ENCODE measurements at places on chromosomes 12 and 14. TPM values are rescaled to one million over a fixed set of nuclear protein-coding genes. Genes with fewer than 3 reads are reported as not detected.

GRCh38 chr14:101537286-101537685 lies 24.0 kb upstream of the DIO3 start:
- DNase-seq: no peak

DNA sequence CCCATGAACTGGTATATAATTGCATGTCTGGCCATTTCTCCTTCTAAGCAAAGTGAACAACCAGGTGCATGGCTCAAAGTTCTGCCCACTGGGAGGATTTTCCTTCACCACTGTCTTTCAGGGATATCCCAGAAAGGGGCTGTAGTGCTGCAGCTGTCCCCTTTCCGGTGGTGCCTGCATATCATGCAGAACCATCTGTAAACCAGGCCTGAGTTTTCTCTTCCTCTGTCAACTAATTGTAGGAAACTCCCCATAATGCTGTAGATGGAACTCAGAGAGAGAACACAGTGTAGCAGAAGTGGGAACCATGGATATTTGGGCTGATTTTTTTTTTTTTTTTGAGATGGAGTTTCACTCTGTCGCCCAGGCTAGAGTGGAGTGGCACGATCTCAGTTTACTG lies 45.6 kb upstream of the CRY1 start:
- DNase-seq: no peak

DNA sequence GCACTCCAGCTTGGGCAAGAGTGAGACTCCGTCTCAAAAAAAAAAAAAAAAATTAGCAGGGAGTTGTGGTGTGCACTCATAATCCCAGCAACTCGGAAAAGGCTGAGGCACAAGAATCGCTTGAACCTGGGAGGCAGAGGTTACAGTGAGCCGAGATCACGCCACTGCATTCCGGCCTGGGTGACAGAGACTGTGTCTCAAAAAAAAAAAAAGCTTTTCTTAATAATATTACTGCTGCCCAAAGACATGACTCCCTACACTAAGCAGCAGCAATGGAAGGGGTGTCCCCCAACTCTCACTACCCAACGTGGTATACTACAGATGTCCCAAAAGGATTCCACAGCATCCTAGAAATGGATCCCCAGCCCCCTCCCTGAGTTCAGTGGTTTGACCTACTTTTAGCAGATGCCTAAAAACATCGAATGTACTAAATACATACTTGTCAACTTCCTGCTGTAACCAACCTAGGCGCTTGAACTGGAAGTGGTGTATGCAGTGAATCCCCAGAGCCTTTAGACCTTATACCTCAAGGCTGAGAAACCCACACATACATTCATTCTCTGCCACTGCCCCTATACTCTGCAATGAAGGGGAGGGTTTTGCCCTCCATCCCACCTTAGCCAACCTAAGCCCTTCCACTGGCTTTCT lies 8.5 kb upstream of the FKBP11 start:
- no peak for DNase-seq

- peak; percentile 30 for DNase-seq
Measured at GRCh38 chr14:105021656-105022275, 883 bp upstream of the CDCA4 start.

DNA sequence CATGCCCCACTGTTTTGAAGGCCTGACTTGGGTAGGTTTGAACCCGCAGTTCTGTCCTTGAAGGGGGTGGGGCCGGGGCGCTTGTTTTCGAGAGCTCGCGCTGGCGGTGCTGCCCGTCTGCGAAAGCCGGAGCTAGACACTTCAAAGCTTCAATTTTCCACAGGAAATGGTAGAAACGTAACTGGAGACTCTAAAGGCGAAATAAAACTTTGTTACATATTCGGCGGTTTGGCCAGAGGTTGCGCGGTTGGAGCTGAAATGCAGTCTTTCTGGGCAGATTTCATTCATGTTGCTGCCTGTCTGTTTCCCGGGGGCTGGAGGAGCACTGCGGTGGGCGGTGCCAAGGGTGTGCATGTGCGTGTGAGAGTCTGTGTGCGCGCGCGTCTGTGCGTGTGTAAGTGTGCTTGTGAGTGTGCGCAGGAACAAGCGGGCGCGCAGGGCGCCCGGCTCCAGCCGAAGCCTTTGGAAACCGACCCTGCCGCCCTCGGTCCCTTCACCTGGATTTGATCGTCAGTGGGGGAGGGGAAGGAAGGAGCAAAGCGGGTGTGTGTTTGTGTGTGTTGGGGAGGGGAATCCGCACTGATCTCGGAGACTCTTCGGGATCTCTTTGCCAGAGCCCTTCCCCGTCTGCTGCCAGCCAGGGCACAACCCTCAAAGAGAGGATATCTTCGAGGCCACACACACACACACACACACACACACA lies 227.7 kb upstream of the CRY1 start:
- DNase-seq: peak; percentile 37

- no peak for DNase-seq
Measured at GRCh38 chr12:23169696-23170013, 544.7 kb downstream of the ETNK1 start.

DNA sequence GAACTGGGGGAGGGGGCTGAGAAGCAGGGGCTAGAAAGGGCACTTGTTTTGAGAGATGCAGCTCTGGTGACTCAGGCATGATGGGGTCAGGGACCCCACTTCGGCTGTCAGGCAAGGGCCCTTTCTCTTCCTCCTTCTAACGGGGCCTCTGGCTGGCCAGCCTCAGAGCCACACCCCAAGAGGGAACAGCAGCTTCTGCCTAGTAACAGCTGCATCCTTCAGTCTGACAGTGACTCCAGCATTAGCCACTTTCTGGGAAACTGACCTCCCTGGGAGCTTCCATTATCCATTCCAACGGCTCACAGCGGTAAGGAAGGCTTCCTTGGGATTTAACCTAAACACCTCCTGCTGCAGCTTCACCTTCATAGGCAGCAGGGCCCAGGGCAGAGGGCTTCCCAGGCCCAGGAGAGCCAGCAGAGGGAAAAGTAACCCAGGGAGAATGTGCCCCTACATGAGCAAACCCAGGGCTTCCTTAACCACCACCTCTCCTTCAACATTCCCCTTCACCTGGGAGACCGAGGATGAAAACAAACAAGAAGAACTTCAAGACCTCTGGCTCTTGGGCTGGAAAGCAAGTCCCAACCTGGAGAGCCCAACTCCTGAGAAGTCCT lies 2.7 kb downstream of the NCKAP5L start:
- DNase-seq: no peak

GRCh38 chr12:25248137-25248536 lies 2.6 kb downstream of the KRAS start:
- DNase-seq: no peak

DNA sequence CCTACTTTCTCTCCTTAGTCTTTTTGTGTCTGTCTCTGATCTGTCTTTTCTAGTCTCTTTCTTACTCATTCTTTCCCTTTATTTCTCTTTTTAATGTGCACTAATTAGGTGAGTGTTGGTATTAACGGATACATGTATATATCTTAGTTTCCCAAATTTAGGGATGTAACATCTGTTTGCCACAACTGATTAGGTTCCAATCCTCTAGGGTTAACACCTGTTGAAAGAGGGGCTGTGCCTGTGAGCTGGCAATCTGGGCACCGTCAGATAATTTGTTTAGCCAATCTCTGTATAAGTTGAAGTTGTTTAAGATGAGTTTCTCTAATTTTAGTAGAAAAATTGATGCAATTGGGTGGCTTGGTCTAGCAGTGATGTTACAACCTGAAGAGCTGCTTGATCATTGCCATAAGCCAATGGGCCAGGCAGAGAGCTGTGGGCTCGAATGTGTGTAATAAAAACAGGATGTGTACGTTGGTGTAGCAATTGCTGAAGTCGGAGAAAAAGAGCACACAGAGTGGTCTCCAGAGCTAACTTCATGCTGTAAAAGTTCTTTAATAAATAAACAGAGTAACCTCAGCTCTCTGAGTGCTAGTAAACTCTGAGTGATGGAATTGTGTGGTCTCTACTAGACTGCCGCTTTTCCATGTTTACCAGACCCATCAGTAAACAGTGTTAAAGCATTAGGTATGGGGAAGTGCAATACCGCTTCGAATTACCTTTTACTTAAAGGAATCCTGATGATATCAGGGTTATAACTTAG lies 18.3 kb upstream of the LYZ start:
- no peak for DNase-seq

The MUCL1 gene
- total RNA-seq: not detected

The MRPL51 gene
- 315 TPM for total RNA-seq

The CHURC1 gene
- total RNA-seq: 15.7 TPM

The CLEC6A gene
- total RNA-seq: not detected

The HOXC6 gene
- total RNA-seq: 4.9 TPM

Data from MG63 (cell line).